Putamen (tissue), 1 donor: ENCODE measurements at places on chromosomes 3 and 15.

GRCh38 chr3:111506435-111506834, 35.6 kb upstream of the CD96 start:
- DNase-seq: no peak

DNA sequence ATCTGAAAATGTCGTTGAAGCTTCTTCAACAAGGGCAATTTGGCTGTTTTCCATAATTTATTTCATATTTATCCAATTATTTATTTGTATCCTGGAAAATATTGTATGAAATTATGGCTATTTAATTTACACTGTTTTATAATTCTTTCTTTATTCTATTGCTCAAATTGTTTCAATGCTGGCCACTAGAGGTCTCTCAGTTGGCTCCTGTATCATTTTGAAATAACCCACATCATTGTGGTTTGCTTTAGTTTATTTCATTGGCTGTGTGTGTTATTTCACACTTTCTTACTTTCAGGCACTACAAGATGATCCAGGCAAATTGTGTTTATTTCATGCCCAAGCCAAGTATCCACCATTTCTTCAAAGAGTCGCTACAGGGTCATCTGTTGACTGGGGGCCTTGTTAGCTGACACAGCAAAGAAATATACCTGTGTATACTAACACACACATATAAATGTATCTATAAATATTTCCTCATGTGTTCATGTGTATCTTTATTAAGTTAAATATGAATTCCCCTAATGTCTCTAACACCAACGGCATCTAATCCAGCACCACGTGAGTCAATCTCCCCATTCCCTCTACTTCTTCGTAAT, 86.2 kb downstream of the NPAP1 start:
- no peak for DNase-seq

GRCh38 chr15:60737217-60737616, 258.3 kb upstream of the ICE2 start:
- DNase-seq: no peak

DNA sequence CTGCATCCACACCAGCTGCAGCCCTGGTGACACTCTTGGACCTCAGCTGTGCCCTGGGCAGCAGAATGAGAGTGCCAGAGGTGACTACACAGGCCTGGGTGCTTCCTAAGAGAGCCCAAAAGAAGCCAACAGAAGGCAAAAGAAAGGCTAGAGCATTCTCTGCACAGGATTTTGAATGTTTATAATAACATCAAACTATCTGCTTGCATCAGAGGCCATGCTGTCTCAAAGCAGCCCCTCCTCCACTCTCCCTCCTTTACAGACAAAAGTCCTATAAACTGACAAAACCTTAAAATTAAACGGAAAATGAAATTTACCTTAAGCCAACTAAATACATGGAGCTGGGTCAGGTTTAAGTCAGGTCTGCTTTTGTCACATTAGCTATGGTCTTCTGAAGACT, 95.6 kb downstream of the ETFA start:
- no peak for DNase-seq

GRCh38 chr3:184514171-184514490, 47.5 kb upstream of the EPHB3 start:
- DNase-seq: no peak

GRCh38 chr3:42697289-42698051, 5.1 kb downstream of the HHATL start:
- DNase-seq: no peak
